ENCODE measurements at places on chromosomes 2 and 18.
A peak's percentile ranks its signal among the peaks of the same experiment; 100 is the strongest.

DNA sequence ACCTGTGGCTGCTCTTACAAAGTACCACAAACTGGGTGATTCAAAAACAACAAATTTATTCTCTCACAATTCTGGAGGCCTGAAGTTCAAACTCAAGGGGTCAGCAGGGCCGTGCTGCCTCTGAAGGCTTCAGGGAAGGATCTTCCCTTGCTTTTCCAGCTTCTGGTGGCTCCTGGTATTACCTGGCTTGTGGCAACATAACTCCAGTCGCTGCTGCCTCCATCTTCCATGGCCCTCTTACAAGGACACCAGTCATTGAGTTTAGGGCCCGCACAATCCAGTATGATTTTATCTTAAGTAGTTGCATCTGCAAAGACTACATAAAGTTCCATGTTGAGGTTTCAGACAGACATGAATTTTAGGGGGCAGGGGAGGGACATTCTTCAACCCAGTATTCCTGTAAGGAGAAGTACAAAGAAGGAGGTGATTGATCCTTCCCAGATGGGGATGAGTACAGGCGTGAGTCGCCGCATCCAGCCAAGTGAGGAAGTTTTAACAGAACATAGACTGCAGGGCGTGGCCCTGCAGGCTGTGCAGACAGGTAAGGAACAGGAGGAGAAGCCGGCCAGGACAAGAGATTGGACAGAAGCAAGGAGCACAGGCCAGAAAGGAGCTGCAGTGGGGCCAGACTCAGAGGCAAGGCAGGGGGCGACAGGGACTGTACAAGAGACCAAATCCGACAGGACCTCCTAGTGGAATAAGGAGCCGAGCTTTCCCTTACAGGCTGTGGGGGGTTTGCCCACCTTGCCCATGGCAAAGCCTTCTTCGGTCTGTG, 44.4 kb upstream of the BZW1 start:
- no peak for DNase-seq

DNA sequence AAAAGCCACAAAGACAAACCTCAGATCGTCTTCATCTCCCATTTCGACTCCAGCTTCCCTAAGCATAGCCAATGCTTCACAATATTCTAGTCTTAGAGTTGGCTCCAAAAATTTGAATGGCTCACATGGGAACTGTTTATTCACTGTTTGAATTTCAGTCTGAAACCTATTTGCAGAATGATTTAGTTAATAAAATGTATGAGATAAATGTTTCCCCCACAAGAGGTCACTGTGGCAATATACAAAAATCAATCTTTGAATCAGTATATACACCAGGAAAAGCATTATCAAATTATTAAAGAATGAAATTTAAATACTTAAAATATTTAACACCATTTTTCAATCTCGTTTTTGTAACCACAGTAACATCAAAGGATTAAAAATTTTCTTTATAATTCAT, 40.0 kb upstream of the MCM6 start:
- peak; percentile 66 for DNase-seq

GRCh38 chr2:165762723-165763122, 31.3 kb downstream of the GALNT3 start:
- DNase-seq = no peak

DNA sequence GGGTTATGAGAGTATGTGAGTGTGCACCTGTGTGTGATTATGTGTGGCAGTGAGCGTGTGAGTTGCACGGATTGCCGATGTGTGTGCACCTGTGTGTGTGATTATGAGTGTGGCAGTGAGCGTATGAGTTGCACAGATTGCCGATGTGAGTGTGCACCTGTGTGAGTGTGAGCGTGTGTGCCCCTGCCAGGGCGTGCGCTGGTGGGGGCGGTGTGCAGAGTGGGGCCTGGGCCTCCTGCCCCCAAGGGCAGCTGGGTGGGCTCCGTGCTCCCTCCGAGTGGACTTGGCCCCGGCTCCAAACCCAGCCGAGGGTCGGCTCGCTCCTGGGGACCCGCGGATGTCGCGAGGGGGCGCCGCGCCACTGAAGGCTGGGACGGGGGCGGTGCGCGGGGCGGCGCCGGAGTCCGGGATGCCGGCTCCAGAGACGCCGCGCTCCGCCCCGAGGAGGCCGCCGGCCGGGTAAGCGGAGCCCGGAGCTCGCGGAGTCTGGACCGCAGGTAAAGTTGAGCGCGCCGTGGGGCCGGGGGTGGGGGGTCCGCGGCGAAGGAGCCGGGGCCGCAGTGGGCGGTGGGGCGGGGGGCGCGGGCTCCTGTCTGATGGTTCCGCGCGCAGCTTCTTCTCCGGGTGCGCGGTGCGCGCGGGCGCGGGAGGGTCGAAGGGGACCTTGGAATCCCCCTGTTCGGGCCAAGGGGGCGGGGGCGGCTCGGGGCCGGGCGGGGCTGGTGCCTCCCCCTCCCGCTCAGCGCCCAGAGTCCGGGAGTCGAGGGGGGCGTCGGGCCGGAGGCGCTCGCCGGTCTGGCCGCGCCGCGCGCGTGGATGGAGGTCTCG, at the start of gene KCNG2:
TSS of gene KCNG2 (plus strand) at position 421 of the 828 bp plus-strand sequence. CDS start 65,730 bp downstream, outside the sequence.
- no peak for DNase-seq

DNA sequence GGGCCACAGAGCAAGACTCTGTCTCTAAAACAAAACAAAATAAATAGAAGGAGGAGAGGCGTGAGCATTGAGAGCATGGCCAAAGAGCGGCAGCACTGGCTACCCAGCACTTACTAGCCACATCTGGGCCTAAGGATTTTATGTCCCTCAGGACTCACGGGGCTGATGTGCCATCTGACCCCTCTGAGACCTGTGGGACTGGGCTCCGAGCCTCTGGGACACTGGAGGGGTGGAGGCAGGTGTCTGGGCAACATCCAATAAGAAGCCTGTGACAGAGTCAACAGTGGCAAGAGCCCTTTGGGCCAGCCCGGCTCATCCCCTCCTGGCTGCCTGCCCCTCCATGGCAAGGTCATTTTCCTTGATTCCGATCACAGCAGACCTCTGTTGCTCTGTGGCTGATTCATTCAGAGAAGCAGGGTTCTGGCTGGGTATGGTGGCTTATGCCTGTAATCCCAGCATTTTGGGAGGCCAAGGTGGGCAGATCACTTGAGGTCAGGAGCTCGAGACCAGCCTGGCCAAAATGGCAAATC, 60.7 kb downstream of the RRM2 start:
- DNase-seq = no peak

- no peak for DNase-seq
Observed at GRCh38 chr2:227179988-227180685, 15.7 kb downstream of the COL4A3 start.

DNA sequence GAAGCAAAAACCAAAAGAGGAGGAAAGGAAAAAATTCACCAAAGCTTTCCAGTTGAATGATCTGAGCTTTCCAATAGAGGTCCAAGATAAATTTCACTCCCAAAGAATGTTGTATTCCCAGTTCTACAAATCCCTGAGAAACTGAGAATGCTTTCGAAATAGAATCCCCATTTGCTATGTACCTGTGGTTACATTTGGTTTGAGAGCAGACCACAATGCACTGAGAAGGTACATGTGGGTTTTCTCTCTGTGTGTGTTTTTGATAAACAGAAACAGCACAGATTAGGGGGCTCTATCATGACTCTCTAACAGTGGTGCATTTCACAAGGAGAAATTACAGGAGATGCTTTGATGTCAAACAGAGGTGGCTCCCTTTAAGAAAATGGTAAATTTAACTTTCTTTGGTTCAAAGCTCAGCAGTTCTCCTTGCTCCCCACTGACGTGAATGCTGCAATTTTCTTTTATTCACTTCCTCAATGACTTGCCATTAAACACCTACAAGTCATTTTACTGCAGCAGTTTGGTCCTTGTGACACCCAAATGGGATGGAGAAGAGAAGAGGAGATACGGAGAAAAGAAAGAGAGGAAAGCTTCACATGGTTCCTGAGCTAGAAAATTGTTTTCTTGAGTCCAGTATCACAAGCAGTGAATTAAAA, 108.7 kb downstream of the EPHA4 start:
- no peak for DNase-seq

DNA sequence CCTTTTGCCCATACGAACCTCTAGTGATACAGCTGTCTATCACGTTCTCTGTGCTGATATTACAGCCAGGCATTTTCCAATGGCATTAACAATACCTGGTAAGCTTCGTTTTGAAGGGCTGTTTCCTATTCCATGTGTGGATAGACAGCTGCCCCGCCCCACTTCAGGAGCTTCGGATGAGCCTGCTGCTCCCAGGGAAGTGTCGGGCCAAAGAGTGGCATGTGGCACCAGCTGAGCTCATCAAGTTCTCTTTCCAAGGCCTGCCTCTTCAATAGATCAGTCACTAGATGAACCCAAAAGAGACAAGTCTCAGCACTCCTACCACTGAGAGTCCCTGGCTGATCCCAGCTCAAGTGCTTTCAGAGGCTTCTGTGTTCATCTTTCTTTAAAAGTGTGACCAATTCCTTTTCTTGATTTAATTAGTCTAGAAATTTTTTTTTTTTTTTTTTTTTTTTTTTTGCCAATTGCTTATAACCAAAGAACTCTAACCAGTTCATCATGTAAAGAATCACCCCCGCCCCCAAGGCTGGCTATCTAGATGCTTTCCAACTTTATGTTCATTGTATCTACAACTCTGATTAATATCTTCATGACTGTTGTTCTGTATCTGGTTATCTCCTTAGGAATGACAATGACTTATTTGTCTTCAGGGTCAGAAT, 46.6 kb downstream of the HDAC4 start:
- DNase-seq = no peak

DNA sequence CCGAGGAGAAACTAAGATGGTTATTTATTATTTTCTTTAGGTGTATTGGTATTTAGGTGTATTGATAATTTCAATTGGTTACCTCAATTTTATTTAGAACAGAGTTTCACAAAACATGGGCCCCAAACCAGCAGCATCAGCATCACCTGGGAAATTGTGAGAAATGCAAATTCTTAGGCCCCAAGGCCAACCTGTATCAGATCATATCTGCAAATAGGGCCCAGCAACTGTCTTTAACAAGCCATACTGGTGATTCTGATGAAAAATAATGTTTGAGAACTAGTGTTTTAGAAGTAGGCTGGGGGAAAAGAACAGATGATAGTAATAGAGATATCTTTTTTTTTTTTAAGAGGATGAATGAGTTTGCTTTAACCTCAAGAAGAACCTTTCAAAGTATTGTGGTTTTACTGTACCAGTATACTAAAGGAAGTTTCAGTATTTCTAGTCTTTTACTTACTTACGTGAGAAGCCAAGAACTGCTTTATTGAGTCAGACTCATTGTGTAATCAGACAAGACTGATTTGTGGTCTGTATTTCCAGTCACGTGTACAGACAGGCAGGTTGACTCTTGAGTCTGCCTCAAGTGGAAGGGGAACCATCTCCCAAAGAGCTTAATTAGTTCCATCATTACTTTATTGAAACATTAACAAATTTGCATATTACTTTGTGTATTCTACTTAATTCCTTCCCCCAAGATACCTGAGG, 60.4 kb upstream of the GAREM1 start:
- peak; percentile 22 for DNase-seq

DNA sequence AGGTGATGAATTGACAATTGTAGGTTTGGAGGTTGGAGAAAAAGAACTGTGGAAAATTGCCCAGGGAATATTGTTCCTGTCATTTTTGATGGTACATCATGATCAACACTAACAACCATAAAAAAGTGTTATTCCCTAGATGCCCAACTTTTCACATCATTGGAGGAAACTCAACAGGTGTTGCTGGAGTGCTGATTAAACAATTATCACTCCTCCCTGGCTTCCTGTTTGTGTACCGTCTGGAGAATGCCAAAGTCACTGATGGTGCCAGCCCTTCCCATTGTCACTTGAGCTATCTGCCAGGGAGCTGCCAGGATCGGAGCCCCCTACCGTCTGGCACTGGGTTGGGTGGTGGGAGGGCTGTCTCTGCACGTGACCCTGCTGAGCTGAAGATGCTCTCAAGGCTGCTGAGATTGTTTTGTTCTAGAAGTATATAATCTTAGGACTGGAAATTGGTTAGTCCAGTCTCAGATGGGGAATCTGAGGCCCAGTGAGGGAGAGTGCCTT, 156.9 kb downstream of the PRKCE start:
- no peak for DNase-seq

DNA sequence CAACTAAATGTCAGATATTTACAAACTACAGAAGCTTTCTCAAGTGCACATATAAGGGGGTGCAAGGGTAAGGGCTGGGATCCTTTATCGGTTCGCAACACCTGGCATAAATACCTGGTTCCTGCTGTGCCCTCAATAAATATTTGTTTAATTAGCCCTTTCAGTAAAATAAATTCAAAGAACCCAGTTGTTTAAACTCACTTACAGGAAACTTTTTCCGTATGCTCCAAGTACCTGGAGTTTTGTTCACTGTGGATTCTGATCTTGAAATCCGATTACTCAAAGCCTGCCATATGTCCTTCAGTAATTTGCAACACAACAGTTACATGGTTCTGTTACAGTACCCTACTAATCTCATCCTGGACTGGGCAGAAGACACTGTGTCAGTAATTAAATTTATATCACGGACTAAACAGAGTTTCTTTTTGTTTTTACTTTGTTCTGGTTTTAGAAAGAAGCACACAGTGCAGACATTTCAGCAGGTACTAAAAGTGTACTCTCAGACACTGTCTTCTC, 36.9 kb downstream of the TBC1D8 start:
- no peak for DNase-seq

DNA sequence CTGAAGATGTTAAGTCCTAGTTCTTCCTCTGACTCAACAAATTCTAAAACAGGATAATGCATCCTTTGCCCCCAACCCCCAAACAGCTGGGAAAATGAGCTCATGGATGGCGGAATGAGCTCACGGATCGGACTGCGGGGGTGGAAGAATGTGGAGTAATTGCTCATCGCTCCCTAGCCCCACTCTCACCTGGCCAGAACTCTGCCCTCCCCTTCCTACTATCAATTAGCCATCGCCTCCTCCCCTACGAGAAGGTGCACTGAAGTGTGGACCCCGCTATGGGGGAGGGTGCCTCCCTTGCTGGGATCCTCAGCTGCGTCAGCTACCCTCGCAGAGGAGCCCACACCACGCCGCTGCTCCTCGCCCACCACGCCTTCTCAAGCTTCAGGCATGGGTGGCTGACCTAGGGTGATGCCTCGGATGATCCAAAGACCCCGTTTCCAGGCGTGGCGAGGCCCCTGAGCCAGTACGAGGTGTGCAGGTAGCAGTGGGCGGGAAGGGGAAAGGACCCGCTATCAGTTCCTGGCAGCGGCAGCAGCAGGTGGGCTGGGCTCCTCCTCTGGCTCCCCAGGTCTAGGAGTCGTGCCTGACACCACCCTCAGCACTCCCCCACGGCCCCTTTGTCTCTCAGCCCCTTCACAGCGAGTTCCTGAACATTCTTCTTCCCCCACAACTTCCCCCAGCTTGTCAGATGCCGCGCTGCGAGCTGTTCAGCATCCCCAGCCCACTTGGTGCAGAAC, 82.1 kb upstream of the POMC start:
- peak; percentile 41 for DNase-seq

DNA sequence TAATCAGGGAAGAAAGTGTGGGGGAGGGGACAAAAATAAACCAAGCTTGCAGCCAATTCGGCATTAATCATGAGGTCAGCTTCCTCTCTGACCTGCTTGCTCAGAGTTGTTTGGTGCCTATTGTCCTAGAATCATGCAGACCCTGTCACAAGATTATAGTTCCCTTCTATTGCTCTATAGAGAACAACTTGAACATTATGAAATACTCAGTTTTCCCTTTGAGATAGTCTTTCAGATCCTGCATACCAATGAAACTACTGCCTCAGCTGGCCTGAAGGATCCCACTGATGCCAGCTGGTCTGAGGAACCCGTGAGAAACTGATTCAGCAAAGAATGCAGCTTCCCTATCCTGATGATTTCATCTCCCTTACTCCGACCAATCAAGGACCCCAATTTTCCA, 955 bp upstream of the BBS5 start:
- no peak for DNase-seq

GRCh38 chr2:68108120-68108519, 45.3 kb upstream of the C1D start:
- no peak for DNase-seq

- DNase-seq = peak; percentile 59
Observed at GRCh38 chr2:150681120-150681804, 193.8 kb upstream of the RND3 start.

Data from RKO (cell line).